ENCODE measurements at places on chromosomes 16 and 17. TPM values are rescaled to one million over a fixed set of nuclear protein-coding genes. Genes with fewer than 3 reads are reported as not detected.
A peak's percentile ranks its signal among the peaks of the same experiment; 100 is the strongest.

DNA sequence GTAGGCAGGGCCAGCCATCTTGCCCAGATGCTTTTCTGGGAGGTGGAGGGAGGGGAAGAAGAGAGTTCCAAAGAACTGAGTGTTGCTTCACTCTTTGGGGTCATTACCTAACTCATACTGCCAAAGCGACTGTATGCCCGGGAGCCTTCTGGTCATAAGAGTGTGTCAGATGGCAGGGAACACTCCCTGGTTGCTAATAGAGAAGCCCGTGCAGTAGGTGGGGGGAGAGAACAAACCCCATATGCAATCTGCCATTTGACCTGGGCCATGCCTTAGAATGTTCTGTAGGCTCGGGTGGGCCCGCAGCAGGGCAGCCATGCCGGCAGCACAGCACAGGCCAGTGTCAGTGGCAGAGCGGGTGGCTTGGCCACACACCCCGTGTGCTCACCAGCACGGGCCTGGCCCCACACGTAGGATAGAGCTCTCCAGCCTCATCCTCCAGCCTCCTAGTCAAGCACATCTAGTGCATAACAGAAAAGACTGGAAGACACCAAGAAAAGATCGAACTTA lies 120.5 kb downstream of the SOCS1 start:
- no peak for DNase-seq

DNA sequence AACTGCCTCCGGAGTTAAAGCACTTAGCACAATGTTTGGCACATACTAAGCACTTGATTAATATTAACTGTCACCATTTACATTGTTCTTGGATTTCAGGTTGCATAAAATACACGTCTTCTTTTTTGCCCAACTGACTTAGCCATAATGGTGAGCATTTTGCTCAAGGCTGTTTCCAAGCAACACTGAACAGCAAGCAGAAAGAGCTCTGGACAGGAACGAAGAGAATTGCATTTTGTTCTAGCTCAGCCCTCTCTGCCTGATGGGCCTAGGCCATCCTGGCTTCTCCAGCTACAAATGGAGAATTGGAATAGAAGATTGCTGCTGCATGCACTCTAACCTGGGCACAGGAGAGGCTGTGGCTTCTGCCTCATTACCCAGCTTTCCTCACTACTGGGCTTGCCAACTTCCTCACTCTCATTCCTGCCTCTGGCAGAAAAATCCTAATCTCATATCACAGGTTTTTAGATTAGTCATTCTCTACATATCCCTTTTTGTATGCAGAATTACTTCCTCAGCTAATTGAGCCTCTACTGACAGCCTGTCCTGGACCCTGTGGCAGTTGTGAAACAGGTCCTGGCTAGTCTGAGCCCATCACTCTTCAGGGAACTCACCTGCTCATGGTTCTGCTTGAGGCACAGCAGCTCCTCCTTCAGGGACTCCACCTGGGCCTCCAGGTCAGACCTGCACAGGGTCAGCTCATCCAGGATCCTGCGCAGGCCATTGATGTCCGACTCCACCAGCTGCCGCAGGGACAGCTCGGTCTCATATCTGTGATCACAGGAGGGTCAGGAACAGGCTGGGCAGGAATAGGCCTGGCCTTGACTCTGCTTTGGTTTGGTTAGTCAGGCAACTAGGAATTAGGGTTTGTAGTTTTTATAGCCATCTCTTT lies 2.5 kb downstream of the KRT33A start:
- DNase-seq, result no peak

SLC9A5 gene
- 5.8 TPM for total RNA-seq

SRP68 gene
- 141 TPM for total RNA-seq

NLRP1 gene
- 18.8 TPM for total RNA-seq

DNA sequence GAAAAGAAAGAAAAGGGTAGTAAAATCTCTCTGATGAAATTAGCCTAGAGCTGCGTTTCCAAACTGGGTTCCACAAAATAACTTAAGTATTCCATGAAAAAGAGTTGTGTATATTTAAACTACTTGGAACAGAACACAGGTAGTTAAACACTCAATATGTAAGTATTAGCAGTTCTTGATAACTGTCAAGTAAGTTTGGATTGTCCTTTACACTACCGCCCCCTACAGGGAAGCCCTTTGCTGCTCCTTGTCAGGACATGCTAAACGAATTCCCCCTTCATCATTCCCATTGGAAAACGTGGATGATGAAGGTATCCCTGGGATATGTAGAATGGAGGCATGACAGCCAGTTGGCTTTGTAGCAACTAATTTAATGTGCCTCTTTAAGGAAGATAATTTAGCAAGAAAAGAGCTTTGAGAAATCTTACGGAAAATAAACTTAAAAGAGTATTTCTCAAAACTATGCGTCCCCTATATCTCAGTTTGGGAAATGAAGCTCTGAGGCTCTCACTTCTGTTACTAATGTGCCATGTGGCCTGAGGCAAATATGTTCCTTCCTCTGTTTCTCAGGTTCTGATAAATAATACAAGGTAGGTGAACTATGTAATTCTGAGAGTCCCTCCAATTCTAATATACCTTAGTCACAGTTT lies 18.8 kb downstream of the NCBP3 start:
- peak; percentile 40 for DNase-seq

GRCh38 chr16:68013440-68013839 lies 2.3 kb downstream of the DPEP2NB start:
- no peak for DNase-seq

DNA sequence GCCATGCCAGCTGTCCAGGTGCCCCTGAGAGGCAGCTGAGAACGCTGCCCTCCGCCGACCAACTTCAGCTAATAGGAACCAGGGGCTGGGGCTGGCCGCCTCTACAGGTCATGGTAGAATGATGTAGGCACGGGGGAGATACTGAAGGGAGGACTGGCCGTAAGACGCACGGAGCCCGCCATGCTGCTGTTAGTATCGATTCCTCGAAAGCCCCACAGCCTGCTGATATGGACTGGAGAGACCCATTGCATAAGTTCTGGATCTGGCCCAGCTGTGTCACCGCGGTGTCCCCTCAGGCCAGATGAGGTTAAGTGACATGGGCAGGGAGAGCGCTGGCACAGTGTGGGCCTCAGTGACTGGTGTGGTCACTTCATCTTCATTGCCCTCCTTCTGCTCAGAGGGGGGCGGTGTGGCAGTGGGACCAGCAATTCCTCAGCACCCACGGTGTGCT lies 75.6 kb downstream of the AMFR start:
- DNase-seq, result no peak

DNA sequence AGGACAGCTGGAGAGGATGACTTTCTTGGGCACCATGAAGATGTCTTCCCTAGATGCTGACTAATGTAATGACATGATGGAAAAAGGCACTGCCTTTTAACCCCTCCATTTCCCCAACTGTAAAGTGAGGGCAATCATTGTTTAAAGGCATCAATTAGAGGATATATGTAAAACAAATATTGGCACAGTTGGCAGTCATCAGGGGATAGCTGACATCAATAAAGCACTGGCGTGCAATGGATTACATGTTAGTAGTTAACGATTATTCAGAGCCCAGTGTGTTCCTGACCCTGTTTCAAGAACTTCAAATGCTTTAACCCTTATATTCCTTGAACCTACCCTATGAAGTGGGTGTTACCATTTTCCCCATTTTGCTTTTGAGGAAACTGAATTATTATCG lies 100.7 kb downstream of the TMEM114 start:
- no peak for DNase-seq

- DNase-seq, result no peak
These were observed 115.3 kb downstream of the ANKRD11 start for GRCh38 chr16:89375021-89375420.

DNA sequence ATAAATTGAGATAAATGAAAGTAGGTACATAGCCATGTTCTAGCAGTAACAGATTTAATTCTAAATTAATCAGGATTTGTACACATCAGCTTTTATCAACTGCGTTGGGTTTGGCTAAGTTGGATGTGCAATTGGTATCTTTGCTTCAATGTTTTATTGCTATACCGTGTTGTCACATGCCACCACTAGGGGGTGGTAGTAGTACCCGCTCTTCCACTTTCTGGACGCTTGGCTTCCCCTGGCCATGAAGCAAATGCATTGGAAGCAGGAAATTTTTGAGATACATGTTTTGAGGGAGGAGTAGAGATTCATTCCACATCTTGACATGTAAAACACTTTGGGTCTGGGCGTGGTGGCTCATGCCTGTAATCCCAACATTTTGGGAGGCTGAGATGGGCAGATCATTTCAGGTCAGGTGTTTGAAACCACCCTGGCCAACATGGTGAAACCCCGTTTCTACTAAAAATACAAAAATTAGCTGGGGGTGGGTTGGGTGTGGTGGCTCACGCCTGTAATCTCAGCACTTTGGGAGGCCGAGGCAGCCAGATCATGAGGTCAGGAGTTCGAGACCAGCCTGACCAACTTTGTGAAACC lies 58.6 kb downstream of the EMP2 start:
- DNase-seq, result peak; percentile 4

SPATA22 gene
- total RNA-seq, result not detected

DNA sequence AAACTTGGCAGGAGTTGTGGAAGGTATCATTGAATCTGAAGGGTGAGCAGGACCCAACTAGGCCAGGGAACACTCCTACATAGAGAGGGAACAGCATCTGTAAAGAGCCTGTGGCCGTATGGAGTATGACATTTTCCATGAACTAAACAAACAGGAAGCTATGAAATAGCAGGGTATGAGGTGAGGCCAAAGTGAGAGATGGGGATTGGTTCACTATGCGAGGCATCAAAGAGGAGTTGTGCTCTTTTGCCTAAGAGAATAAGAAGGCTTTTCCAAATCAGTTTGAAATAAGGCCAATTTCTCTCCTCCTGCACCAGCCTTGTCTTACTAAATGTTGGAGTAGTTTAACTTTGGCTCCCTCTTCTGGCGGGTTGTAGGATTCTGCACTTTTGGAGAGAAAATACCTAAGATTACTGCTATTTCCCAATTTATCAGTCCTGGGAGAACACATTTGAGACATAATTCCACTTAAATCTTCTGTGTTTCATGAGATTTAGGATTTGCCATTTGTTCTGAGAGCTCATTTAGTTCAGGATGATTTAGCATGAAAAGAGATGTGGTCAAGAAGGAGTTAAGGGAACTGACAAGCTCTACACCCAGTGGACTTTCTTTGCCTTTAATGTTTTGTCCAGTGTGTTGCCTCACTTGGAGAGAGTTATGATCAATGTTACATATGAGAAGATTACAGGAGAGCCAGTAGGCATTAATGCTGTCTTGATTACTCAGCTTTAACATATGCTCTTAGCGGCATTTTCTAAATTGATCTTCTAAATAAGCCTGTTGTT lies 55.4 kb downstream of the TNRC6C start:
- DNase-seq, result no peak

NPIPB9 gene
- total RNA-seq, result 1.8 TPM

C17orf50 gene
- total RNA-seq, result not detected

TRPV2 gene
- total RNA-seq, result 34.4 TPM

DNA sequence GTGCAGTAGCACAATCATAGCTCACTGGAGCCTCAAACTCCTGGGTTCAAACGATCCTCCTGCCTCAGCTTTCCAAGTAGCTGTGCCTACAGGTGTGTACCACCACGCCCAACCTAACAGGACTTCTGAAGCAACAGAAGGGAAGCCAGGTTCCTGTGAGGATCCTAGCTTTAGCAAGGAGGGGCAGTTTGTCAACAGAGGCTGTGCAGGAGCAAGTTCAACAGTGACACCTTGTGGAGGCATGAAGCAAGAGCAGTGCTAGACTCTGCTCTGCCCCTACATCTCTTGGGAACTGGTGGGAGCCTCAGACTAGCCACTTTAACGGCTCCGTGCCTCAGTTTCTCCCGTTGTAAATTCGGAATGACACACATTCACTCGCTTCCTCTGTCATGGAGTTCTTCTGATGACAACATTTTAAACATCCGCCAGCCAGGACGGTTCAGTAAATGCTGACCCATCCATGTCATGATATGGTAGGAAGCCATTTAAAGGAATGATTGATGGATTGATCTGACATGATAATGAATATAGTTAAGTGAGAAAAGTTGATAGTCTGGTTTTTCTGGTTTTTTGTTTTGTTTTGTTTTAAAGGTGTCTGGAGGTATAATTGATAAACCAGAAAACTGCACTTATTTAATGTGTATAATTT lies 218.7 kb downstream of the MRTFB start:
- peak; percentile 37 for DNase-seq

- DNase-seq, result no peak
These were observed 15.4 kb downstream of the NAA60 start for GRCh38 chr16:3458852-3459361.

DNA sequence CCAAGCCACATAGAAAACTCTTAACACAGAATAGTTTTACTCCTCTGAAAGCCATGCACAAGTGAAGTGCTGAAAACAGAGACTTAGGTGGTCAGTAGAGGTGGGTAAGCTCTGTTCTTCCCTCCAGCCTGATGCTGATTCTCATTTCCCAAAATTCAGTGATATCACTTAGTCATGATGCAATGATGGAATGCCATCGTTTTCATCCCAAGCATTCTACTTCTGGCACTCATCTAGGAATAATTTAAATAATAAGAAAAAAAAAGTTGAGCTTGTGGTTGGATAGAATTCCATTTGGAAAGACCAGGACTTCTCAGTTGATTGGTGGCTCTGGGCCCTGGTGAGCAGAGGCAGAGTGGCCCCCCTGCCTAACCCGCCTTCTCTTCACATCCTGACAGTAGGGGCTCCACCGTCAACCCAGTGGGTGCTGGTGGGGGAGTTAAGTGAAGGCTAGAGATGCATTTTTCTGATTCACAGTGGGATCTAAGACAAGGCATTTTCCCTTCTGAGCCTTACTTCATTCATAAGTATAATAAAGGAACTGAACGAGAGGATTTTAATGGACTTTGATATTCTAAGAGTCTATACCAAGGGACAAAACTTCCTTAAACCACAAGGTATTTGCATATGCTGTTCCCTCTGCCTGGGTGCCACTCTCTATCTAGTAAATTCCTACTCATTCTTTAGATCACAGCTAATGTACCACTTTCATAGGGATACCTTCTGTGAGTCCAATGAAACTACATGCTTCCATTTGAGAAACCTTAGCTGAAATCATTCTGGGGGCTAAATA lies 310.3 kb upstream of the DYNLRB2 start:
- DNase-seq, result no peak

GRCh38 chr17:34195987-34196386 lies 59.1 kb upstream of the CCL2 start:
- no peak for DNase-seq

DNA sequence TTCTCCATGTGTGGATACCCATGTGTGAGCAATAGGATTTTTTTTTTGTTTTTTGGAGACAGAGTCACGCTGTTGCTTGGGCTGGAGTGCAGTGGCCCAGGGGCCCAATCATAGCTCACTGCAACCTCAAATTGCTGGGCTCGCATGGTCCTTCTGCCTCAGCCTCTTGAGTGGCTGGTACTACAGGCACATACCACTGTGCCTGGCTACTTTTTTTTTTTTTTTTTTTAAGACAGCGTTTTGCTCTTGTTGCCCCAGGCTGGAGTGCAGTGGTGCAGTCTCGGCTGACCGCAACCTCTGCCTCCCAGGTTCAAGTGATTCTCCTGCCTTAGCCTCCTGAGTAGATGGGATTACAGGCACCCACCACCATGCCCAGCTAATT lies 16.7 kb downstream of the MGRN1 start:
- DNase-seq, result no peak
